ENCODE measurements at places on chromosomes 12 and 14.

DNA sequence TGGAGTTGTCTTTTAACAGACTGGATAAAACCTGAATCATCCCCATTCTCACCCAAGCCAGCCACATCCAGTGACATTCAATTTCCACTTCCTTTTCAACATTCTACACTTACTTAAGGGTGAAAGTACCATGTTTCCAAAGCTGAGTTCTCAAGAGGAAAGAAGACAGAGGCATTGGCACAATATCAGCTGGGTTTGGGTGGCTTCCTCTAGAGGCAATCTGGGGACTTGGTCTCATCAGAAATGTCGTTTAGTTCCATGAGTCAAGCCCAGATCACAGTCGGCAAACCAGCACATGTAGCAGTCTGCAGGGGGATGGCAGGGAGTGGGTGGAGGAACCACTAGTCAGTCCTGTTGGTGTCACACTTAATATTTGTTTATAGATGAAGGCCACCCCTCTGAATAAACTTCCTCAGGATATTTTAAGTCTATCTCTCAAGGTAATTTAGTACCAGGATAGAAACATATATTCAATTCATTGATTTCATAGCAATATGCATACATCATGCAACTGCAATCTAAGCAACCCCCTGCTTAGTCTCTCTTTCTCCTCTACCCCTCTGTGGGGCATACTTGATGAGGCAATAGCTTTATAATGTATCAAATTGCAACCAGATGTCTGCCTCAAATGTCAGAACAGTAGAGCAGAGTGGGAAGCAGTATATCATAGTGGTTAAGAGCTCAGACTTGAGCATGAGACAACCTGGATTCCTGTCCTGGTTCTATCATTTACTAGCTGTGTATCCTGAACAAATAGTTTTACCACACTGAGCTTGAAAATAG lies 3.0 kb downstream of the SRRM4 start:
- ATAC-seq = no peak

- no peak for ATAC-seq
Observed at GRCh38 chr14:100764471-100765115, 37.9 kb downstream of the DLK1 start.

DNA sequence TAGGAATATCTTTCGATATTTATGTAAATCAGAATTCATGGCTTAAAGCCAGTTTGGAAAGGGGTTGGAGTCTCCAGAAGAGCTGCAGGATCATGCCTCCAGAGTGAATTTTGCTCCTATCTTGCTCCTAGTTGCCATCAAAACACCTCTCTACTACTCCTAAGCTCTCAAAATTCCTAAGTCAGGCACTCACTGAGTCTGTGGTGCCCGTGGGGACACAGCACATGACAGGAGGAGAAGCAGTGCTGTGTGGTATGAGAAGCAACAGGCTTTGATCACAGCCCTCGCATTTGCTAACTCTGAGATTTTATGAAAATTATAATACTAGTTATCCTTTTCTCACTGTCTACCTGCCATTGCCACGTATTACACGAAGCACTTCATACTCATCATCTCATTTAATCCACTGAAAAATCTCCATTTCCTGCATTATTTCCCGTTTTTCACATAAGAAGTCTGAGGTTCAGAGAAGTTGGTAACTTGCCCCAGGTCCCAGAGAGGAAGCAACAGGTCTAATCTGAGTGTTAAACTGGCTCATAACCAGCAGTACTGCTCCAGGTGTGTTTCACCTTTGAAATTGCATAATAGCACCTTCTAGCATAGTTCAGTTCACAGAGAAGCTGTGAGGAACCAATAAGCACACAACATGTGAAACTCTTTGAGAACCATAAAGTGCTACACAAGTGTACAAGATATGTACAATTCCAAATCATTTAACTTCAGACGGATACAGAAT lies 33.1 kb upstream of the SLC35F4 start:
- ATAC-seq = no peak

DNA sequence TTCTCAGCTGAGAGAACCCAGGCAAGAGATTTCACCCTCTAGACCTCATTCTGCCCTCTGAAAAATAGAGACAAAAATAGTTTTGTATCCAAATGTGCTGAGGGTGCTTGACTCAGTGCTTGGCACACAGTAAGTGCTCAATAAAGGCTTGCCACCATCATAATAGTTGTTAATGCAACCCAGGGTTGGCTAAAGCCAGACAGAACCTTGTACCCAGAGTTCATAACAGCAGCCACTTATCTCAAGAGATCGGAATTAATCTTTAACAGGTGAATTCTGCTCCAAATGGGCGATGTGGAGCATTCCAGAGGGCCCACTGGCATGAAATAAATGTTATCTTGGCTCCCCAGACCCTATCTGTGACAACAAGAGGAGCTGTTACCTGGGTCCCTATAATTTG lies 2.9 kb downstream of the TRPV4 start:
- ATAC-seq = no peak

DNA sequence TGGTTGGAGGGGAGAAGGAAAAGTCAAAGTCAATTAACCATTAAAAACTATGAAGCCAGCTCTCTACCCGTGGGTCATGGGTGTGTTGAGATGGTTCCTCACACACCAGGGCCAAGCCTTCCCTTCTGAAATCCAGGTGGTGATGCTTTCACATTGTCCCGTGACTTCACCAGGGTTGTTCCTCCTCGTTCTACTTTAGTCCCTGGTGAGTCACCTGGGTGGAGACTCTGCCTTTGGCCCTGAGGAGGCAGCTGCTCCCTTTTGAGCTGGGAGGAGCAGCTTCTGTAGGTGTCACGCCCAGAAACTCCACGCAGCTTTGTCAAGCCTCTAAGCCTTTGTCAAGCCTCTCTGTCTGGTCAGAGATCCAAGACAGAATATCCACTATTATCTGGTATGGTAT lies 348.3 kb downstream of the BMP4 start:
- no peak for ATAC-seq

- ATAC-seq = peak; percentile 80
Observed at GRCh38 chr14:59464486-59465315, 479 bp downstream of the GPR135 start.

GRCh38 chr12:88416786-88417185 lies 163.5 kb downstream of the KITLG start:
- peak; percentile 40 for ATAC-seq
